ENCODE measurements at places on chromosomes 4 and X. TPM values are rescaled to one million over a fixed set of nuclear protein-coding genes. Genes with fewer than 3 reads are reported as not detected.

DNA sequence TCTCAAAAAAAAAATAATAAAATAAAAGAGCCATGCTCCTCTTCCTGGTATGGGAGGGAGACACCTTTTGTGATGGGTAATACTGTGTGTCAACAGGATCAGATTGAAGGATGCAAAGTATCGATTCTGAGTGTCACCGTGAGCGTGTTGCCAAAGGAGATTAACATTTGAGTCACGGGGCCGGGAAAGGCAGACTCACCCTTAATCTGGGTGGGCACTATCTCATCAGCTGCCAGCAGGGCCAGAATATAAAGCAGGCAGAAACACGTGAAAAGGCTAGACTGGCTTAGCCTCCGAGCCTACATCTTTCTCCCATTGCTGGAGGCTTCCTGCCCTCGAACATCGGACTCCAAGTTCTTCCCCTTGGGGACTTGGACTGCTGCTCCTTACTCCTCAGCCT, 95.4 kb downstream of the SHOX start:
- DNase-seq = no peak

GRCh38 chr4:126748736-126749135, 884.0 kb upstream of the INTU start:
- DNase-seq = no peak

GRCh38 chr4:18033111-18034085, 11.8 kb upstream of the LCORL start:
- peak; percentile 36 for DNase-seq

DNA sequence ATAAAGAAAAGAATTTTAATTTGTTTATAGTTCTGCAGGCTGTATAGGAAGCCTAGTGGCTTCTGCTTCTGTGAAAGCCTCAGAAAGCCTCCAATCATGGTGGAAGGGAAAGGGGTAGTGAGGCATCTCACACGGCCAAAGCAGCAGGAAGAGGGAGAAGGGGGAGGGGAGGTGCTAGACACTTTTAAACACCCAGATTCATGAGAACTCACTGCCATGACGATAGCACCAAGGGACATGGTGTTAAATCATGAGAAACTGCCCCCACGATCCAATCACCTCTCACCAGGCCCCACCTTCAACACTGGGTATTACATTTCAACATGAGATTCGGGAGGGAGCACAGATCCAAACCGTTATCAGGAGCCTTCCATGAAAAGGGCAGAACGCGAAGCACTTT, 18.1 kb downstream of the SMIM31 start:
- DNase-seq = no peak

DNA sequence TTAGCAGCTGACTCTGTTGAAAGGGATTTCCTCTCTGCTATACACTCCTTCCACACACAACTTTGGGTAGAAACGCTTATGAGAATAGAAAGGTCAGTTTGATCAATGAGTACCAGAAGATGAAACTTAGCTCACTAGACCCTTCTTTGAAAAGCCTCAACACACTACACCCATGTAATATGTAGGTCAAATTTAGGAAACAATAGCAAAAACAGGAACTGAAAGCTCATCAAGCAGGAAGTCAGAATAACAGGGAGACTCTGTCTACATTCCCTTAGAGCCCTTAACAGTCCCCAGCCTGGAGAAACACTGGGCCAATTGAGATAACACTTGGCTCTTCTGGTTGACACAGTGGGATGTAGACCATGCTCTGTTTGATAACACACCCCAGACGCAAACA, 30.7 kb downstream of the SRPX2 start:
- no peak for DNase-seq

ERCC6L gene
- polyA plus RNA-seq = 2.1 TPM

RAB40A gene
- 0.71 TPM for polyA plus RNA-seq

ARSJ gene
- 6.9 TPM for polyA plus RNA-seq

PRKG2 gene
- 0.08 TPM for polyA plus RNA-seq

IQCM gene
- polyA plus RNA-seq = not detected

ANOS1 gene
- polyA plus RNA-seq = 17.7 TPM

Data from muscle of leg (tissue), 16 donors.